SJSA1 (cell line): ENCODE measurements at places on chromosomes 5 and 9. TPM values are rescaled to one million over a fixed set of nuclear protein-coding genes. Genes with fewer than 3 reads are reported as not detected.

TSTD2 gene
- 11.9 and 16.2 TPM in 2 replicates for total RNA-seq

GRCh38 chr5:66230551-66230950 lies 86.5 kb downstream of the SREK1 start:
- no peaks in the 10 kb centered on the region for H3K4me1 ChIP-seq
- no peaks in the 10 kb centered on the region for H3K36me3 ChIP-seq
- H3K27ac ChIP-seq: no peak overlapping the region
- no peaks in the 10 kb centered on the region for H3K27me3 ChIP-seq
- H3K4me3 ChIP-seq: no peak overlapping the region
- DNase-seq: no peak

GRCh38 chr5:153824909-153825308 lies 213.8 kb downstream of the FAM114A2 start:
- H3K4me3 ChIP-seq: no peak overlapping the region
- no peaks in the 10 kb centered on the region; the same call in 1 of the 2 replicates for H3K36me3 ChIP-seq
- DNase-seq: no peak
- H3K4me1 ChIP-seq: no peaks in the 10 kb centered on the region
- H3K27me3 ChIP-seq: peaks cover 7% of the 10 kb centered on the region; the same call in 1 of the 2 replicates

SPATA6L gene
- total RNA-seq: 0.13 TPM in 1 of 2 replicates, not detected in the other

DNA sequence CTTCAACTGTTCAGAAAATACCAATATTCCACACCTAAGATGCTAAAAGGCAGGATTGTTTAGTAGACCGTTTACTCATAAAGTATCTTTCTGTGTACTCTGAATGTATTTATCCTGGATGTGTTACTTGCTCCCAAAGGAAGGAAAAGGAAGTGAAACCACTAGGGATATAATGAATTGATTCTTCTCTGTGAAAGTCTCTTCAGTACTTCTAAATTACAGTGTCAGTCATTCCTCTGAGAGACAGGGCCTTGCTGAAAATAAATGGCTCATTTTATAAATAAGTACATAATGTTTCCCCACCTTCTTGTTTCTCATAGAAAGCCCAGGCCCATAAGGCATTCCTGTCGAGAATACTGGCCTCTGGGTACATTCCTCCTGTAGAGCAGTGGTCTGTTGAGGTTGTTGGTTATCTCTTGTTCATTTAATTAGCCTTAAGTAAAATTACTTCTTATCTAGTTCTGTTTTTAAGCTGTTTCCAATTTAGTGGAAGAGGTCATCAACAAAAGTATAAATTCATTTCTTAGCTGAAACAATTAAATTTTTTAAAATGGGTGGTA lies 1.6 kb downstream of the HAPLN1 start:
- no peak overlapping the region for H3K27ac ChIP-seq
- H3K4me1 ChIP-seq: peaks cover 21% of the 10 kb centered on the region
- H3K36me3 ChIP-seq: no peaks in the 10 kb centered on the region
- no peak overlapping the region for H3K4me3 ChIP-seq
- H3K27me3 ChIP-seq: no peaks in the 10 kb centered on the region

DNA sequence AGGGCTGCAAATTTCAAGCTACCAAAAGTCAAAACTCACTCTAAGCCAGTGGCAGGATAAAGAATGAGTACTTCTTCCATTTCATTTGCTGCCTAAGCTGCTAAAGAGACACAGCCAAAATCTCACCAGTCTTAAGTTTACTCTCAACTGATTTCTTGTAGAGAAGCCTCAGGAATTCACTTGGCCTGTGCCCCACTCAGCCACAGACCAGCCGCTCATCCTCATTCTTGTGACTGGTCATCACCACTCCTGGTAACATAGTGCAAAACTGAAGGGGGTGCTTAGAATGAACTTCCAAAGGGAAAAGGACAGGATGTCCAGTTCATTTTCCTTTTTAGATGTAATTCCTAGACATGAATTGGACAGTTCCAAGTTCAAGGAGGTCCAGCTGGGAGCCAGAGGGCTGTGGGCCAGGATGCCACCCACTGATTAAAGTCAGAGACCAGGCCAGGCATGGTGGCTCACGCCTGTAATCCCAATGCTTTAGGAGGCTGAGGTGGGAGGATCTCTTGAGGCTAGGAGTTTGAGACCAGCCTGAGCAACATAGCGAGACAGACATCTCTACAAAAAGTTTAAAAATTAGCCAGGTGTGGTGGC lies 72.7 kb upstream of the RANBP3L start:
- H3K4me1 ChIP-seq: no peaks in the 10 kb centered on the region
- DNase-seq: no peak
- no peak overlapping the region for H3K4me3 ChIP-seq

IFNB1 gene
- total RNA-seq: not detected in 2 replicates

GRCh38 chr5:140182075-140182711 lies 7.2 kb downstream of the CYSTM1 start:
- H3K4me1 ChIP-seq: 0 out of 2 replicates have a peak, but pooled peaks cover 3% of the 10 kb centered on the region
- H3K4me3 ChIP-seq: no peak overlapping the region
- H3K36me3 ChIP-seq: no peaks in the 10 kb centered on the region
- no peak overlapping the region for H3K27ac ChIP-seq

DNA sequence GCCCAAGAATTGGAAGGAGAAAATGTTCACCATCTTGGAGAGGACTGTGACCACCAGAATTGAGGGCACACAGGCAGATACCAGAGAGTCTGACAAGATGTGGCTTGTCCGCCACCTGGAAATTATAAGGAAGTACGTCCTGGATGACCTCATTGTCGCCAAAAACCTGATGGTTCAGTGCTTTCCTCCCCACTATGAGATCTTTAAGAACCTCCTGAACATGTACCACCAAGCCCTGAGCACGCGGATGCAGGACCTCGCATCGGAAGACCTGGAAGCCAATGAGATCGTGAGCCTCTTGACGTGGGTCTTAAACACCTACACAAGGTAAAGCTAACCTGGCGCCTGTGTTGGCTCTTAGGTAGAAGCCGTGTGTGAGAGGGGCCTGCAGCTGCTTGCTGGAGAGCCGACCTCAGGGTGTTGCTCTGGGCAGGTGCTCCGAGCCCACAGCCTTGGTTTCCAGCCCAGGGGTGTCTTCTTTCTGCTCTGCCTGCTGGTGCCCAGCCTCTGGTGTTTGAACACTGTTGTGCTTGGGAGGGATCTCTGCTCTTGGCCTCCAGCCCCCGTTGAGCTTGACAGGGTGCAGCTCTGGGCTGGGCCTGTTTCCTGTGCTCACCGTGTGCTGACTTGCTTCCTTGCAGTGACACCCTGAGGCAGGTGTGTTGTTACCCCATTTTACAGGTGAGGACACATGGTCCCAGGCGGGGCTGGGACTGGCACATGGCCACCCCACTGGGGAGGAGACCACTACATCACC lies 10.9 kb downstream of the EXOC3 start:
- no peak overlapping the region for H3K27ac ChIP-seq
- H3K4me1 ChIP-seq: peaks cover 23% of the 10 kb centered on the region
- H3K4me3 ChIP-seq: no peak overlapping the region

ACOT12 gene
- not detected in 2 replicates for total RNA-seq

KIF24 gene
- total RNA-seq: 2.1 and 4.1 TPM in 2 replicates

- no peak overlapping the region for H3K27ac ChIP-seq
- no peak for DNase-seq
- H3K4me1 ChIP-seq: peaks cover 7% of the 10 kb centered on the region; the same call in 1 of the 2 replicates
- no peak overlapping the region for H3K4me3 ChIP-seq
Measured at GRCh38 chr9:129676975-129677374, 11.5 kb downstream of the PRRX2 start.

- no peak overlapping the region for H3K27ac ChIP-seq
- no peaks in the 10 kb centered on the region for H3K27me3 ChIP-seq
- H3K4me1 ChIP-seq: no peaks in the 10 kb centered on the region
Measured at GRCh38 chr5:111115229-111115628, 23.1 kb downstream of the WDR36 start.

DNA sequence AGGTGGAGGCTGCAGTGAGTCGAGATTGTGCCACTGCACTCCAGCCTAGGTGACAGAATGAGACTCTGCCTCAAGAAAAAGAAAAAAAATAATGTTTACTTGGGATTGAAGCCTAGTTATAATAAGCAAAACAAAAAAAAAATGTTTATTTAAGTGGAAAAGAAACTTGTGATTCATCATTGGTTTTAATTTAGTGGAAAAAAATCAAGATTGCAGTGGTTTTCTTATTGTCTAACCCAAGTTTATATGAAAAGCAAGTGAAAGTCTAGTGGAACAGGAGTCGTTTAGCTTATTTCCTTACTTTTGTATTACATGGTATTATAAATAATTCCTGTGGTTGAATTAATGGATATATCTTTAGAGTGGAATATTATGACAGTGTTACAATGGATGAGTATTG lies 8.4 kb downstream of the CNOT8 start:
- H3K4me1 ChIP-seq: peaks cover 4% of the 10 kb centered on the region; the same call in 1 of the 2 replicates
- no peaks in the 10 kb centered on the region for H3K27me3 ChIP-seq
- peaks cover 66% of the 10 kb centered on the region for H3K36me3 ChIP-seq
- no peak overlapping the region for H3K4me3 ChIP-seq
- no peak overlapping the region for H3K27ac ChIP-seq

IL13 gene
- total RNA-seq: not detected in 2 replicates

DNA sequence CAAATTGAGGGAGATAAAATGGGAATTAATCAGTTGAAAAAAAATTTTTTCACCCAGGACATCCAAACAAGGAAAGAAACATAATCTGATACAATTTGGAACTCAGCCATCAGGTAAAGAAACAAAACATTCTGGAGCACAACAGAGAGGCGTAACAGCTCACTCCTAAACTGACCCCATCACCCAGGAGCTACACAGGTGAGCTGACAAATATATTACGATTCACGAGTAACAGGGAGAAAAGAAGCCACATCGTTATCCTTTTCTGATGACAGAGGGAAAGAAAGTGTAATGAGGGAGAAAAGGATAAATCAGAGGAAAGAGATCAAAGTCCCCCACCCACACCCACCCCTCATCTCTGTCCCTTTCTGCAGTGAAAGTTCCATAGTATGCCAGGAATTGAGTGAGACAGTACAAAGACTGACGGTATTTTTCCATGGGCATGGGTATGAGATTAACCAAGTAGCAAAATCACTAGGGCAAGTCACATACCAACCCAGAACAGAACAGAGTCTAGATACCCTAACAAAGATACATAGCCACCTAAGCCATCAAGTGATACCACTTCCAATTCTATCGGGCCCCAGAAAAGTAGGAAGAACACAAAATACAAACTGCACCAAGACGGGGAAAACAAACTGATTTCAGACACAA lies 45.4 kb downstream of the TMEM245 start:
- DNase-seq: no peak
- H3K36me3 ChIP-seq: peaks cover 66% of the 10 kb centered on the region
- no peaks in the 10 kb centered on the region for H3K27me3 ChIP-seq
- no peaks in the 10 kb centered on the region for H3K4me1 ChIP-seq
- no peak overlapping the region for H3K4me3 ChIP-seq

DNA sequence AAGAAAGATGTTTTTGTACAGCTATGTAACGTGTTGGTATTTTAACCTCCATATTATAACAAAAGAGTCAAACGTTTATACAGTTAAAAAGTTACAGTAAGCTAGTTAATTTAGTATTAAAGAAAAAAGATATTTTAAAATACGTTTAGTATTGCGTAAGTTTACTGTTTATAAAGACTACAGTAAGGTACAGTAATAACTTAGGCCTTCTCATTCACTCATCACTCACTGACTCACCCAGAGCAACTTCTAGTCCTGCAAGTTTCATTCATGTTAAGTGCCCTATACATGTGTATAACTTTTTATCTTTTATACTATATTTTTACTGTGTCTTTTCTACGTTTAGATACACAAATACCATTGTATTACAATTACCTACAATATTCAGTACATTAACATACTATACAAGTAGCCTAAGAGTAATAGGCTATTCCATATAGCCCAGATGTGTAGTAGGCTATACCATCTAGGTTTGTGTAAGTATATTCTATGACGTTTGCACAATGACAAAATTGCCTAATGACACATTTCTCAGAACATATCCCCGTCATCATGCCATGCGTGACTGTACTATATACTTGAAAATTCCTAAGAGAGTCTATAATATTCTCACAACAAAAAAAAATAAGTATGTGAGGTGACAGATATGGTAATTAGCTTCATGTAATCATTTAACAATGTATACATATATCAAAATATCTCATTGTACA lies 33.8 kb downstream of the ERP44 start:
- no peak overlapping the region for H3K27ac ChIP-seq
- H3K4me3 ChIP-seq: no peak overlapping the region
- peaks cover 9% of the 10 kb centered on the region; the same call in 1 of the 2 replicates for H3K4me1 ChIP-seq
- no peak for DNase-seq
- no peaks in the 10 kb centered on the region for H3K27me3 ChIP-seq

SCGB3A2 gene
- not detected in 2 replicates for total RNA-seq

DNA sequence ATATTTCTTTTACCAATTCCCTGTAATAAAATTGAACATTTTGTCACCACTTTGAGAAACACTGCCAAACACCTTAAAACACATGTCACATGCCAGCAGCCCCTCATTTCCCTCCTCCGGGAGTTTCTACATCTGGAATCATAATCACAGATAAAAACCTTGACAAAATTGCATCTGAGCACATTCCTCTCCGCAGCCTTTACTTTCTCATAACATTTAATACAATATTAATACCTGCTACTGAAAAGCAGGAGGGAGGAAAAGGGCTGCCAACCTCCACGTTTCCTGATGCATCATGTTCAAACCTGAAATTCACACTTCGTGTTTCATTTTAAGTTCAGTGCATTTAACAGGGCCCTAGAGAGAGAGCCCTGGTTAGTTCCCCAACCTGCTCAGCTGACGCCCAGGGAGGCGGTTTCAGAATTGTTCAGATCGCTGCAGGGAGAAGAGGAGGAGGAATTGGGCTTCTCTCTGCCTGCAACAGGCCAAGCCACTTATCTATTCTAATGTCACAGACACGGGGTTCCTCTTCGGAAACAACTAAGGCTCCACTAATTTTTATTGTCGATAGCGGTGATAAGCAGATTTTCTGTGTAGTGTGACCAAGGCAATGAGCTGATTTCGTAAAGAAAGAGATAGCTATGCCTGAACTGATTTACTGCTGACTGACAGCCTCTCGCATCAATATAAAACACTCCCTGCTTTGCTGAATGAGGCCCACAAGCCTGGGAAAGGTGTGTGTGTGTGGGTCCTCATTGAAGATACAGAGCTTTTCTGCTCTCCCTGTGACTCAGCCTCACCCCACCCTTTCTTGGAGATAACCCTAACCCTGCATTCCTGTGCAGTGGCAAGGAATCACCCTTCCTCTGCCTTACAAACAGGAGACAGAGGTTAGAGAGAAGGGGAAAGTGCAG lies 4.9 kb upstream of the LHX2 start:
- H3K4me3 ChIP-seq: no peak overlapping the region
- H3K36me3 ChIP-seq: no peaks in the 10 kb centered on the region
- no peak for DNase-seq

DNA sequence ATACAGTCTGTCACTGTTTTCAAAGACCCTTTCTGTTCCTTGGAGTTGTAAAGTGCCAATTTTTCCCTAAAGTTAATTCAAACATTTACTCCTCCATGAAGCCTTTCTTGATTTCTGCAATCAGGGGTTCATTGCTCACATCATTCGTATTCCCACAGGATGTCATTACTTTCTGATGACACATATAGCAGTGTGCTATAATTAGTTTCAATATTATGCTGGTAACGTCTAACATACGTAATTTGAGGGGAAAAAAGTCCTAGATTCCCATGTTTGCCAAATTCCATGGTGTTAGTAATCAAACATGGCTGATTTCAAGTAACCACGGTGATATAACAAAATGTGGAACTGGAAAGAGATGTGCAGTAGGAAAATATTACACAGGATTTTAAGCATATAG lies 468.2 kb upstream of the MEF2C start:
- DNase-seq: peak; percentile 18
- H3K4me3 ChIP-seq: no peak overlapping the region
- no peaks in the 10 kb centered on the region for H3K36me3 ChIP-seq
- no peak overlapping the region for H3K27ac ChIP-seq
- H3K4me1 ChIP-seq: no peaks in the 10 kb centered on the region

PCDHGC4 gene
- total RNA-seq: 0.22 and 0.39 TPM in 2 replicates

ZNF608 gene
- 13.1 and 17.2 TPM in 2 replicates for total RNA-seq

GRCh38 chr9:19201899-19202891 lies 28.3 kb upstream of the DENND4C start:
- no peaks in the 10 kb centered on the region for H3K4me1 ChIP-seq
- H3K36me3 ChIP-seq: no peaks in the 10 kb centered on the region
- H3K27me3 ChIP-seq: no peaks in the 10 kb centered on the region
- no peak overlapping the region for H3K27ac ChIP-seq
- DNase-seq: no peak

ZCCHC10 gene
- total RNA-seq: 53.7 and 66.4 TPM in 2 replicates

SUSD3 gene
- not detected in 2 replicates for total RNA-seq
